Left hindlimb (tissue), 1 donor: ENCODE measurements at places on chromosomes 2 and 18.

- no peak for DNase-seq
These were observed 17.4 kb downstream of the NRP2 start for GRCh38 chr2:205699515-205700289.

GRCh38 chr2:236968880-236969534 is 116.7 kb upstream of the COPS8 start:
- no peak for DNase-seq

DNA sequence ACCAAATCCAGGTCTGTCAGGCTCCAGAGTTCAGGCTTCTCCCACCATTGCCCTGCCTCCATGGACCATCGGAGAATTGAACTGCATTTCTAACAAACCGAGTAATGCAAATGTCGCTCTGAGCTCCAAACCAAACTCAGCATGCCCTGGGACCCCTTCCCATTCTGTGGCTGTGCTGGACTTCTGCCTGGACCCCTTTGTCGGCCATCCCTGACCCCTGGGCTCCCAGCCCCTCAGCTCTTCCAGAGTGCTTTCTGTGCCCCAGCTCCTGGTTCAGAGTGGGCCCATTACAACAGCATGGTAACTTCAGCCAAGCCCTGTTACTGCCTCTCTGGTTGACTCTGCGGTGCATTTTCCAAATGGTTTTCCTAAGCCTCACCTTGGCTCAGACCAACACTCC is 55.1 kb upstream of the MAPRE3 start:
- no peak for DNase-seq

GRCh38 chr2:15449556-15450236 is 111.4 kb downstream of the NBAS start:
- no peak for DNase-seq

GRCh38 chr2:217222309-217222910 is 362.5 kb upstream of the TNP1 start:
- DNase-seq: no peak

- DNase-seq: no peak
These were observed 65.3 kb downstream of the HAUS1 start for GRCh38 chr18:46169464-46169941.

- no peak for DNase-seq
These were observed 139.9 kb upstream of the EPAS1 start for GRCh38 chr2:46157072-46157965.

GRCh38 chr18:7729868-7730267 is 162.8 kb downstream of the PTPRM start:
- no peak for DNase-seq

DNA sequence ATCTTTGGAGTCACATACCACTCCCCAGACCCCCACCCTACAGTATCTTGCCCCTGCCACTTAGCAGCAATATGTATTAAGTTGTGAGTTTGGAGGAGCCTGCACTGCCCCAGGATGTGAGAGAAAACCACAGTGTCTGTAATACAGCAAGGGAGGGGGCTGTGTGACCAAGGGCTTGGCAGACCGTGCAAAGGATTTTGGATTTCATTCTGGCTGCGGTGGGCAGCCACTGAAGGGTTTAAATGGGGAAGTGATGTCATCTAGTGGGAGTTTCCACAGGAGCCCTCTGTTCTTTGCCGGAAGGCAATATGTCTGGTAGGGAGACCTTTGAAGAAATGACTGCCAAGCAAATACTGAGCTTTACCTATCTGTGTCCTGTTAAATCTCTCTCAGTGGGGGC is 202.4 kb downstream of the FHOD3 start:
- DNase-seq: peak; percentile 51

GRCh38 chr2:128651000-128651399 is 332.3 kb upstream of the HS6ST1 start:
- no peak for DNase-seq

DNA sequence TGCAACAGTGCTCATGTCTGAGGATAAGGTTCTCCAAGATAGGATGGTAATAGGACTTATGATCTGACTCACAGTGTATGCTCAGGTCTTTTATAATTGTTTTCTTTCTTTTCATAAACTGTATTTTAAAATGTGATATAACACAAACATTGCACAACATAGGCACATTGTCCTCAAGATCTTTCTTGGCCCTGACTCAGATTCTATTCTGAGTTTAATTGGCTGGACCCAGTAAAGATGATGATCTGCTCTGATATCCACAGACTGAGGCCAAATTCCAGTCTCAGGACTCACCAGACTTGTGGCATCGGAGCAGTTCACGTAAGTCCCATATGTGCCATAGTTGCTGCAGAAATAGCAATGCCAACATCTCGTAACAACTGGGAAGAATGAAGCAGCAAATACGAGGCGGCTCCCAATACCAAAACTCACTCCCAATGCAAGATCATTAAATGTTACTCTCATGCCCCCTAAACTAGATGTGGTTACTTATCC is 448.9 kb upstream of the SLC14A2 start:
- no peak for DNase-seq

- DNase-seq: no peak
These were observed 91.1 kb upstream of the FZD7 start for GRCh38 chr2:201942531-201942930.

DNA sequence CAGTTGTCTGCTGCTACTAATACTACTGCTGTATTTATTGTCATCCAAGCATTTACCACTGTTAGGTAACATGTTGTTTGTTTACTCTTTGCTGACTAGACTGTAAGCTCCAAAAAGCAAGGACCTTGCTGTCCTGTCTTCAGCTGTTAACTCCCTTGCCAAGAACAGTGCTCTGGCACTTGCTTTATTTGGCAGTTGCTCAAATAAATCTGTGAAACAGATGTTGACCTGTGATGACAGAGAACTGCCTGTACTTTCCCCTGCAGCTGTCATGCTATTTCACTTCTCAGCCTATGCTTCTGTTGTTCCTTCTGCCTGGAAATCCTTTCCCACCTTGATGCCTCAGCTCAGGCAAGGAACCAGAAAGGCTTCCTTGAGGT is 181.2 kb downstream of the ATAD2B start:
- DNase-seq: peak; percentile 75

DNA sequence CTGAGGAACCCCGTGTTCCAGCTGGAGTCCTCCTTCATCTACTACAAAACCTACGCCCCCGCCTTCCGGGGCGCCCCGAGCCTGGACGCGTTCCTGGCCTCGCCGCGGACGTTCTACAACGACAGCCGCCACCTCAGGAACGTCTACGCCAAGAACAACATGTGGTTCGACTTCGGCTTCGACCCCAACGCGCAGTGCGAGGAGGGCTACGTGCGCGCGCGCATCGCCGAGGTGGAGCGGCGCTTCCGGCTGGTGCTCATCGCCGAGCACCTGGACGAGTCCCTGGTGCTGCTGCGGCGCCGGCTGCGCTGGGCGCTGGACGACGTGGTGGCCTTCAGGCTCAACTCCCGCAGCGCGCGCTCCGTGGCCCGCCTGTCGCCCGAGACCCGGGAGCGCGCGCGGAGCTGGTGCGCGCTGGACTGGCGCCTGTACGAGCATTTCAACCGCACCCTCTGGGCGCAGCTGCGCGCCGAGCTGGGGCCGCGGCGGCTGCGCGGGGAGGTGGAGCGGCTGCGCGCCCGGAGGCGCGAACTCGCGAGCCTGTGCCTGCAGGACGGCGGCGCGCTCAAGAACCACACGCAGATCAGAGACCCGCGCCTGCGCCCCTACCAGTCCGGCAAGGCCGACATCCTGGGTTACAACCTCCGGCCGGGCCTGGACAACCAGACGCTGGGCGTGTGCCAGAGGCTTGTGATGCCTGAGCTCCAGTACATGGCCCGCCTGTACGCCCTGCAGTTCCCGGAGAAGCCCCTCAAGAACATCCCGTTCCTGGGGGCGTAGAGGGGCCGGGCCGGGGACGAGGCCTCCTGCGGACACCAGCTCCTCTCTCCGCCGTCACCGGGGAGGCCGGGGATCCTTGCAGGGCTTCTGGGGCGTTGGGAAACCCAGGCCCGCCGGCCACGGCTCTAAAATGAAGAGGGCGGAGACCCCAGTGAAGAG is 5.3 kb upstream of the NEU4 start:
- peak; percentile 79 for DNase-seq

DNA sequence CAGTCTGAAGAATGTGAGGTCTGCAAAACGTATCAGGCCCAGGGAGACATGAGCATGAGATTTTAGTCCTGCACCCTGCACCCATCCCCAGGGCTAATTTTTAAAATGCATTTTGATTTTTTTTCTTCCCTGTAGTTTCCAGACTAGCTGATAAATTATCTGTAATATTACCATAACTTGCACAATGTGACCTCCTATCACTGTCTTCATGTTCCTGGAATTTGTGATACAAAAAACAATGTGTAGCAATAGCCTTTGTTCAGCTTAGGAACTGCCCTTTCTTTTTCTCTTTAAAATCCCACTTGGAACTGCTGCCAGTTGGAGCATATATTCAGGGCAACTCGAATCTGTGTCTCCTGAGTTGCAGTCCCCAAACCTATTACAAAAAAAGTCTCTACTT is 222.8 kb upstream of the HS6ST1 start:
- no peak for DNase-seq
